Astrocyte of the cerebellum (primary cell): ENCODE measurements at places on chromosomes 3 and 15.

GRCh38 chr3:116963802-116964201 is 254.2 kb downstream of the TUSC7 start:
- DNase-seq: no peak

GRCh38 chr15:91116113-91117067 is 16.3 kb downstream of the SV2B start:
- DNase-seq: no peak

DNA sequence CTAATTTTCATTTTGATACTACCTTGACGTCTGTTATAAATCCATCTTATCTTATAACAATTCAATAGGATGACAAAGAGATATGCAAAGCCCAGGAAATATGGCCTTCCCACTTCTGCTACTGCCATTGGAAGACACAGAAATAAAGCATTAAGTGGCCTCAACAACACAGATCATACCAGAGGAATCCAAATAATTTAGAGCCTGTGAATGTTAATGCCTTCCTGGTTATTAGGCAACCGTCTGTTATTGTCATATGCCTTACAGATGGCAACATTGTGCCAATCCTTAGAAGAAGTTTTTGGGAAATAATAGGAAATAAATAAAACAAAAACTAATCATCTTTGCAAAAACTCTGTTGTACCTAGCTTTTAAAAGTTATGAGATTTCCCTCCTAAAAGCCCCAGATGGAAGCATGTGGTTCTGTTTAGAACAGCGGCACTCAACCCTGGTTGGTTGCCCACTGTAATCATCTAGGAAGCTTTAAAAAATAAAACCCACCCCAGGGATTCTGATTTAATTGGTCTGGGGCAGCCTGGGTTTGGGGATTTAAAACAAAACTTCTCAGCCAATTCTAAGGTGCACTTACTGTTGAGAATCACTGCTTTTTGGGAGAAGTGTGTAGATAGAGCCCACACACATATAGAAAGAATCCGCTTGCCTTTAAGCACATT is 704.8 kb upstream of the CFAP20DC start:
- no peak for DNase-seq

DNA sequence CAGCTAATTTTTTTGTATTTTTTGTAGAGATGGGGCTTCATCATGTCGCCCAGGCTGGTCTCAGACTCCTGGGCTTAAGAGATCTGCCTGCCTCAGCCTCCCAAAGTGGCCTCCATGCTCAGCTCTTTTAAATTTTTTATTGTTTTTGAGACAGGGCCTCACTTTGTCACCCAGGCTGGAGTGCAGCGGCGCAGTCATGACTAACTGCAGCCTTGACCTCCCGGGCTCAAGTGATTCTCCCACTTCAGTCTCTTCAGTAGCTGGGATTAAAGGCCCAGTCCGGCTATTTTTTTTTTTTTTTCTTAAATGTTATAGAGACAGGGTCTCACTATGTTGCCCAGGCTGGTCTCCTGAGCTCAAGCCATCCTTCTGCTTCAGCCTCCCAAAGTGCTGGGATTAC is 15.1 kb upstream of the BAHD1 start:
- no peak for DNase-seq

DNA sequence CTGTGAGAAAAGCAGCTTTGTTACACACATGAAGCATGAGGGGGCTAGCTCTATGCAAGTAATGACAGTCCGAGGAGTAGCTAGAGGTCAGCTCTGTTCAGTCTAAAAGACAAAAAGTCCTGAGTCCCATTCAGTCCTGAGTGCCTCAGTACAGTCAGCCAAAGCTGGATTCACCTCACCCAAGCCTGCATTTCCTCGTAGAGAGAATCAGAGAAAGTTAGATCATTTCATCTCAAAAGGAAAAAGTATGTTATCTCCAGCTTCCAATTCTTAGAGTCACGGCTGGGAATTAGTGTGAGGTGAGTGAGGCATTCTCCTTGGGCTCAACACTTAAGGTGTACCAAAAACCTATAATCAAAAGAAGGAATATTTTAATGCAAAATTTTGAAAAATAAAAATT is 5.9 kb upstream of the ACP3 start:
- DNase-seq: no peak

- no peak for DNase-seq
These were observed 228.9 kb upstream of the WNT5A start for GRCh38 chr3:55716044-55716443.
